ENCODE measurements at places on chromosomes 2 and 18. TPM values are rescaled to one million over a fixed set of nuclear protein-coding genes. Genes with fewer than 3 reads are reported as not detected.
A peak's percentile ranks its signal among the peaks of the same experiment; 100 is the strongest.

MOGAT1 gene
- not detected for total RNA-seq

ATP6V1B1 gene
- 5.2 TPM for total RNA-seq

DUSP19 gene
- 3.1 TPM for total RNA-seq

MAP4K4 gene
- 40.7 TPM for total RNA-seq

ESPNL gene
- total RNA-seq = 0.30 TPM

KYNU gene
- total RNA-seq = 0.48 TPM

DNA sequence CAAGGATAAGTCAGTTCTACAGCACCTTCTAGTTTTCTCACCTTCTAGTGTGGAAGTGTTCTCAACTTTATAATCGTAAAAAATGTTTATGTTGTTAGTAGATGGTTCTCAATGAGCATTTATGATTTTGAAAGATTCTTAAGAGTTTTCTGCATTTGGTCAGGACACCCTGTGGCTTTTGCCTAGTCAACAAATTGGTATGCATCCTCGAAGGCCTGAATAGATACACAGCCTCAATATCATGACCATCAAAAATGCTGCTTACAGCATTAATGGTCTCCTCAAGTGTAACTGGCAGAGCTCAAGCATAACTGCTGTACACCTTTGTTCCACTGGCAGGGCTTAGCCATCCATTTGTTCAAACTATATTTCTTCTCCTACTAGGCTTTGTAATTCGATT lies 96.7 kb downstream of the CRACDL start:
- DNase-seq = no peak
- H3K4me3 ChIP-seq = no peak overlapping the region
- no peaks in the 10 kb centered on the region for H3K36me3 ChIP-seq

GRCh38 chr2:862731-863466 lies 87.8 kb upstream of the SNTG2 start:
- no peak overlapping the region for H3K4me3 ChIP-seq
- H3K36me3 ChIP-seq = no peaks in the 10 kb centered on the region
- no peaks in the 10 kb centered on the region for H3K27me3 ChIP-seq
- no peak for DNase-seq
- H3K27ac ChIP-seq = no peak overlapping the region
- H3K4me1 ChIP-seq = no peaks in the 10 kb centered on the region

- no peak overlapping the region for H3K4me3 ChIP-seq
- no peak for DNase-seq
- no peak overlapping the region for H3K27ac ChIP-seq
- no peaks in the 10 kb centered on the region for H3K36me3 ChIP-seq
These were observed 39.5 kb upstream of the KLHL14 start for GRCh38 chr18:32812342-32812741.

DNA sequence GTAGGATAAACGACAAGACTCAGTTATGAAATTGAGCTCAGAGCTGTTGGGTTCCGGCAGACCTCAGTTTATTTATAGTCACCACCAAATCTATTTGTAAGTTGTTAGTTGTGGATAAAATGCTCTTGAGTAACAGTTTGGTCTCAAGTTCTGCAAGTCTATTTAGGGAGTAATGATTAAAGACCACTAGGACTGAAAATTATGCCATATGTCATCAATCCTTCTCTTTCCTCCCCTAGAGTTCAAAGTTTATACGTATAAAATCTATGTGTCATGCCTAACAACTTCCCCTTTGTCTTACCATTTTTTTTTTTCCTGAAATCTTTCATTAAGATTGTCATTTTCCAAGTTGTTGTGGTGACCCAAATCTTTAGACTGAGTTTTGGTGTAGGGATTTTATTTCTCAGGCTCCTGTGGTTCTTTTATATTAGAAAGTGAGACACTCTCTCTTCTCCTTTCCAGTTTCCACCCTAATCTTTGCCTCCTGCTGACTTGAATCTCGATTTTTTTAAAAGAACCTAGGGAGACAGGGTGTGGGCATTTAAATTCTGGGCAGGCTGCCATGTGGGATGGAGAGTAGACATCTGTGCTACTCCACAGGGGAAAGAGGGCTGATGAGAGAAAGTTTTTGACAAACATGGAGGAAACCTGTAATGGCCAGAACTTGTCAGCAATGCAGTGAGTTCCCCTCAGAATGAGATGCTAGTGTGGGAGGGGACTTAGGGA lies 51.0 kb downstream of the LAMA3 start:
- H3K4me1 ChIP-seq = no peaks in the 10 kb centered on the region
- H3K4me3 ChIP-seq = no peak overlapping the region
- H3K36me3 ChIP-seq = no peaks in the 10 kb centered on the region
- peak; percentile 23 for DNase-seq
- H3K27ac ChIP-seq = no peak overlapping the region

Data from ovary (tissue), 10 donors.